ENCODE measurements at places on chromosomes 1 and 21. TPM values are rescaled to one million over a fixed set of nuclear protein-coding genes. Genes with fewer than 3 reads are reported as not detected.

The RCSD1 gene
- total RNA-seq = 3.9 TPM

The FALEC gene
- total RNA-seq = not detected

The CCDC24 gene
- 4.4 TPM for total RNA-seq

The HCN3 gene
- total RNA-seq = 15.0 TPM

The TBX19 gene
- total RNA-seq = 0.25 TPM

The LRRC53 gene
- under 0.01 TPM for total RNA-seq

The MCOLN3 gene
- total RNA-seq = not detected

The AKNAD1 gene
- 3.0 TPM for total RNA-seq

The FAM167B gene
- 0.74 TPM for total RNA-seq

The INKA2 gene
- total RNA-seq = 2.7 TPM

The B4GALT2 gene
- 50.4 TPM for total RNA-seq

The TSEN15 gene
- total RNA-seq = 21.1 TPM

The C1orf115 gene
- 37.1 TPM for total RNA-seq

The GRIK3 gene
- 34.7 TPM for total RNA-seq
